ENCODE measurements at places on chromosomes 3 and 15.

DNA sequence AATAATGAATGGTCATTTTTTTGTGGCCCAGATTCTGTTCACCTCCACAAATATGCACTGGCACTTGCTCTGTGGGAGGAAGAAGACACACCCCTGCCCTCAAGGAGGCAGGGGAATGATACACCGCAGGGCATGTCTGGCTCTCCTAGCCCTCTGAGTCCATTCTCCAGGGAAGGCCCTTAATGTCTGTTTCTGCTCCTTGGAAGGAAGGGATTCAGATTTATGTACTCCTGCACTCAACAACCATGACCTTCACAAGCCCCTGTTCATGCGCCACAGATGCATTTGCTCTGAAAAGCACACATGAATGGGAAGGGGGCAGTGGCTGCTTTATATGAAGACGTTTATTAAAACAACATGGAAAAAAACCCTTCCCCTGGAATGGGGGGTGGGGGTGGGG is 333.8 kb downstream of the EPHB1 start:
- no peak for DNase-seq

DNA sequence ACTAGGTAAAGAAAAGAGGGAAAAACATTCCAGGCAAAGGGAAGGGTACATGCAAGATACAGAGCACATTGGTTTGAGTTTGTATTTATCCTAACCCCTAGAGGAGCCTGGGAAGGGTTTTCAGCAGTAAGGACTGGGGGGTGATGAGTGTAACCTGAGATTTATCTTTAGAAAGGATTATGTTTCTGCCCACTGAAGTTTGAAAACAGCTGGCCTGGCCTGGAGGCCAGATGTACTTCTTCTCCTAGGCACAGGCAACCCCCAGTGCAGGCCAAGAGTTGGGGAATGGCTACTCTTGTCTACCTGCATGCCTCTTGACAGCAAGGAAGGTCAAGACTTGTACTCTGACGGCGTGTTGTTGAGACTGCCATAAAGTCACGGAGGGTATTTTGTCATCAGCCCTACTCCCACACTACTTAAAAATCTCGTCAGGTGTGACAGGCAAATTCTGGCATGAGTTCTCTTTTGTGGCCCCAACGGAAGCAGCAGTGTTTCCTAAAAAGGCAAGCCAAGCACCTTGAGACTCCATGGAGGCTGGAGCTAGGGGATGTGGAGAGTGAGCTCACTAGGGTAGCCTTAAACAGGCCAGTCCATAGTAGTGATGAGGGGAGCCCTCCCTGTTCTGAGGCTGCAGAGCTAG is 241.5 kb upstream of the WNT5A start:
- DNase-seq = no peak

DNA sequence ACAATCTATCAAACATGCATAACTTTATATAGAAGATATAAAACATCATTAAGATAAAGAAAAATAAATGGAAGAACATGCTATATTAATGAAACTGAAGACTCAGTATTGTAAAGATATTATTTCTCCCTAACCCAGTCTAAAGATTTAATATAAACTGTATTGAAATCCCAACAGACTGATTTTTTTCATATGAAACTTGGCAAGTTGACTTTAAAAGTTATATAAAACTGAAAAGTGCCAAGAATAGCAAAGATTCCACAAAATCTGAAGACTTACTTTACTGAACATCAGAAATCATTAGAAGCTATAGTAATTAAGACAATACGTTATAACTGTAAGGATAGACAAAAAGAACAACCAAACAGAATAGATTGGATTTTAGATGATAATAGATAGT is 531.3 kb upstream of the MCTP2 start:
- no peak for DNase-seq

- no peak for DNase-seq
Observed at GRCh38 chr3:146781059-146781458, 175.9 kb upstream of the PLSCR5 start.

DNA sequence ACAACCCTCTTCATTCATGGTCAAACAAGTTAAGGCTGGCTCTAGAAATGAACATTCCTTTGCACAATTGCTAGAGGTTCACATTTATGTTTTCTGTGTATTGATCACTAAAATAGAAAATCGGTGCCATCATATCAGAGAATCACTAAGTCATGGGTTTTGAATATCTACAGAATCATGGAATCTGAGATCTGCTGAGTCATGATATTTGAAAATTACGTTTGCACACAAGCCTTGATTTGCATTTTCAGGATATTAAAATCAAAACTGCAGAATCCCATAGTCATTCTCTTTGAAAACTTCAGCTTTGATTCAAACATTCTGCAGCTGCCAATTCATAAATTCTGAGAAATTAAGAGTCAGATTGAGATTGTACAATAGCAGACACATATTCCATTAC is 26.1 kb upstream of the CHRNA7 start:
- DNase-seq = no peak

- DNase-seq = no peak
Observed at GRCh38 chr3:61701011-61701410, 139.6 kb downstream of the PTPRG start.

GRCh38 chr3:195566797-195567196 is 16.9 kb downstream of the APOD start:
- no peak for DNase-seq

GRCh38 chr15:66214246-66214645 is 39.3 kb downstream of the MEGF11 start:
- no peak for DNase-seq
